ENCODE measurements at places on chromosomes 3 and 15. TPM values are rescaled to one million over a fixed set of nuclear protein-coding genes. Genes with fewer than 3 reads are reported as not detected.

The VPS8 gene
- total RNA-seq = 81.2 TPM

The CTXN2 gene
- 0.77 TPM for total RNA-seq

The RTP3 gene
- not detected for total RNA-seq

The MYO5C gene
- 6.9 TPM for total RNA-seq

The GP9 gene
- total RNA-seq = not detected

Measured in spinal cord (tissue), 10 donors.